T-helper 22 cell (primary cell): ENCODE measurements at places on chromosomes 16 and 17.

GRCh38 chr16:67563708-67564468 is 1.6 kb downstream of the CTCF start:
- DNase-seq, result no peak

GRCh38 chr16:75019007-75019406 is 20.2 kb downstream of the ZNRF1 start:
- DNase-seq, result no peak

- DNase-seq, result no peak
Observed at GRCh38 chr17:44924107-44924544, 8.8 kb upstream of the GFAP start.

DNA sequence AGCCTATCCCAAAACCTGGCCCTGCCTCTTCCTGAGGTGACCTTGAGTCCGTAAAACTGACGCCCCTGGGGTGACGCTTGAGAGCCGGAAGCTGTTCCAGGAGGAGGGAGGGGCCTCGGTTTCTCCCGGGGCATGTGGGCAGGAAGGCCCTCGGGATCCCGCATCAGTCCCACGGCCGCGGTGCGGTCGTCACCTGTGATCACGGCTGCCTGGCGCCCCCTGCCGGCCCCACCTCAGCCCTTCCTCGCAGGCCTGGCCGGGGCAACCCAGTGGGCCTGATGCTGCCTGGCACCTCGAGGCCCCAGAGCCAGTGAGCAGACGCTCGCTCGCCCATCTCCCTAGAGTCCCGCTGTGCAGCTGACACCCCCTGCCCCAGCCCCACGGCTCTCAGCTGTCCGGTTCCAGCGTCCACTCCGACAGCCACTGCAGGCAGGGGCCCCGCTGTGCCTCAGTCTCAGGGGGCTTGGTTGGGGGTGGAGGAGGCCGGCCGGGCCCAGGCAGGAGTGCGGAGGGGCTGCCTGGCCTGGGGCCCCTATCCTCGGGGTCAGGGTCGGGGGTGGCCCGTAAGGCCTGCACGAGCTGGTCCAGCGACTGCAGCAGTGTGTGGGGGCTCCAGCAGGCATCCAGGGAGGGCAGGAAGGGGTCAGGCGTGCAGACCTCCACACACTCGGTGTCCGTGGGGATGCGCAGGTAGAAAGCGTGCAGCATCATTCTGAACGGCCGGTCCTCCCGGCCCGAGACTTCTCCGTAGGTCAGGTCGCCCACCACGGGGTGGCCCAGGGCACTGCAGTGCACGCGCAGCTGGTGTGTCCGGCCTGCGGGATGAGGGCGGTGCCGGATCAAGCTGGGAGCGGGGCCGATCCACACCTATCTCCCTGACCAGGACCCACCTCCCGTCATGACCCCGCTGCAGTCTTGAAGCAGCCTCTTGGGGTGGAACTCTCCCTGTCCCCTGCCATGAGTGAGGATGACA is 2.3 kb downstream of the RPUSD1 start:
- DNase-seq, result peak; percentile 36

DNA sequence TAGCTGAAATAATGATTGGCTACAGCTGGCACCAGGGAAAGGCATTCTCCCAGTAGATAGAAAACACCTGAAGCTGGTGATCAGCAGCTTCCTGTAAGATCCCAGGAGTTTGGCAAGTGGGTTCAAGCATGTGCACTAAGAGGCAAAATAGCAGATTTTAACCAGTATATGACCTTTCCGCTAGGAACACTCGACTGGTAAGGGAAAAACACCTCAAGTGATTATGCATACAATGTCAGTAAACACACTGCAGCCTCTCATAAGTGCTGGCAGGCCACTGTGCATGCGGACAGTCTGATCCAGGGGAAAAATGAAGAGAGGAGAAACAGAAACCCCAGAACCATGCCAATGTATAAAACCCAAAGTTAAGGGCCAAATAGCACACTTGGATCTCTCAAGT is 49.0 kb upstream of the HLF start:
- DNase-seq, result no peak

DNA sequence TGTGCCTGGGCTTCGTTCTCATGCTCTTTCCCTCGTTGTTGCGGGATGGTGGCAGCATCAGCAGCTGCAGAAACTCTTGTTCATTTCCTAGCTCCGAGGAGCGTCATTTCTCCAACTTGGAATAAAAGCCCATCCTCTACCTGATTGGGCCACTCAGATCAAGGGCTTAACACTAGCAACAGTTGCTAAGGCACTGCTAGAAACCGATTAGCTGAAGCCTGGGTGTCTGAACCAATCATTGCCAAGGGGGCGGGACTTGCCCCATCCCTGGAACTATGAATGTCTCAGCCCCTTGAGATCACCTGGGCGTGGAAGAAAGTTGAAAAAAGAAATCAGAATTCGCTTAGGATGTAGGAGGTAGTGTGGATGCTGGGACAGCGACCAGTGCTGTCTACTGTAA is 145.3 kb downstream of the FOXL1 start:
- no peak for DNase-seq

DNA sequence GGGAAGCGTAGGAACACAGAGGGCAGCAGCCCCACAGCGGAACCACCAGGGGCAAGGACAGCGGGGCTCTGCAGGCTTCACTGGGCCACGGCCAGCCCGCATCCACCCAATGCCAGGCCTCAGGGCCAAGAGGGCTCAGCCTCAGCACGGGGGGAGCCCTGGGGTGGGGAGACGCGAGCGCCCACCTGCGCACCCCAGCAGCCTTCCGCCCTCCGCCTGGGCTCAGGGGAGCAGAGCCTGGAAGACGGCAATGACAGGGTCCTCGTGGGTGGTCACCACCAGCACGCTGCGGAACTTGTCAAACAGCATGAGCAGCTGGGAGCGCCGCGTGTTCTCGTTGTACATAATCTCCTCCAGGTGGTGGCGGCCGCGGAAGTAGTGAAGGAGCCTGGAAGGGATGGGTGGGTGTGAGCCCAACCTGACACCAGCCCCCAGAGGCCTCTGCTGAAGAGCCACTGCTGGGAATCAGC is 8.5 kb downstream of the MPG start:
- DNase-seq, result no peak

GRCh38 chr17:67639555-67639954 is 78.2 kb upstream of the NOL11 start:
- DNase-seq, result no peak

DNA sequence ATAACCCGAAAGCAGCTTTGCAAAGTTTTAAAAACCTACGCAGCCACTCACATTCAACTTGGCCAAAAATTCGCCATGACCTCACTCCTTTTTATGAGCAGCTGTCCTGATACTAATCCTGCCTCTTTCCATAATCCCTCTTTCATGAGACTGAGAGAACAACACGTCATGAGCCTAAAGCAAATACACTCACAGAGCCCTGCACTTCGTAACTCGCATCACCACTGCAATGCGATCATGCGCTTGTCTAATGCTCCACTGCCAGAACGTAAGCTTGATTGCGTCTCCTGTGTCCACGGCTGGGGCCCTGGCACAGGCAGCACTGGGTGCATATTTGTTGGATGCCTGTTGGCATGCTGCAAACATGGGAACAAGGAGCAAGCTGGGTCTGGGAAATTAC is 36.2 kb downstream of the CDRT4 start:
- no peak for DNase-seq

GRCh38 chr16:23085949-23086348 is 63.3 kb downstream of the USP31 start:
- no peak for DNase-seq

- no peak for DNase-seq
Observed at GRCh38 chr17:73782231-73782630, 138.0 kb upstream of the SDK2 start.

- DNase-seq, result no peak
Observed at GRCh38 chr17:74591503-74591902, 580 bp downstream of the CD300LD start.

DNA sequence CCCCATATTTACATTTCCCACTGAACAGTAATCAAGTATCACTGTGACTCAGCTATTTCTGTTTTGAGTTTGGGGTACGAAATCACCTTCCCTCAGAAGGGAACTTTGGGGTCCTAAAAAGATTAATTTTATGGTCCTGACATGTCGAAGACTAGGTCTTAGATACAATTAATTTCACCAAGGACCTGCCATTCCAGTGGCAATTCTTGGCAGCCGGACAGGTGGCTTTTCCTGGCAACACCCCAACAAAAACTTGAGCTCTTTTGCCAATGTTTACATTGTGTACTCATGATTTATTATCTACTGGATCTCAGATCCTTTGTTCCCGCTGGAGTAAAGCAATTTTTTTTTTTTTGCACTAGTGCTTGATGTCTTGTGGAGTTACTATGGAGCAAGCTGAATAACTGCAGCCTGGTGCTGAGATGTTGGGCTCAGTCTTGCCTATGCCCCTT is 14.4 kb downstream of the SLFN5 start:
- no peak for DNase-seq
